ENCODE measurements at places on chromosomes 4 and X.
A peak's percentile ranks its signal among the peaks of the same experiment; 100 is the strongest.

GRCh38 chrX:120746153-120746552 lies 116.3 kb upstream of the C1GALT1C1 start:
- DNase-seq = no peak

- no peak for DNase-seq
Observed at GRCh38 chr4:107837776-107838618, 13.3 kb downstream of the SGMS2 start.

GRCh38 chrX:16585486-16586376 lies 64.2 kb upstream of the S100G start:
- no peak for DNase-seq

DNA sequence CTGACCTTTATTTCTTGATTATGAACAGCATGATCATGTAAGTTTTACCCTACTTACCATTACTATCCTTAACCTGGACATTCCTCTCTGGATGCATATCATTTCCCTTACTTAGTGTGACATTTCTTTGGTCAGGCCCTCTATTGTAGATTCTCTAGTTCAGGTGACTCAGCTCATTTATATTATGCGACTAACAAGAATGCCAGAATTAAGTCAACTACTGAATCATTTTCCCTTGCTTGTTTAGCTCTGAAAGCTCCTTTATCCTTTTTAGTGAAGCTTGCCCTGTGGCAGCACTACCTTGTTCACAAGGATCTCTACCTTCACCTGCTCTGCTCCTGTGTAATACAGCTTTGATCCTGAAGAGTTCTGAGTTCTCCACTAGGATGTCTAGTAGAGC lies 15.1 kb upstream of the UGT2B17 start:
- no peak for DNase-seq

GRCh38 chr4:140807491-140808252 lies 51.5 kb upstream of the TBC1D9 start:
- no peak for DNase-seq

- DNase-seq = no peak
Observed at GRCh38 chr4:150068300-150068960, 9.8 kb upstream of the DCLK2 start.

- DNase-seq = no peak
Observed at GRCh38 chr4:25722964-25723363, 67.3 kb downstream of the SLC34A2 start.

DNA sequence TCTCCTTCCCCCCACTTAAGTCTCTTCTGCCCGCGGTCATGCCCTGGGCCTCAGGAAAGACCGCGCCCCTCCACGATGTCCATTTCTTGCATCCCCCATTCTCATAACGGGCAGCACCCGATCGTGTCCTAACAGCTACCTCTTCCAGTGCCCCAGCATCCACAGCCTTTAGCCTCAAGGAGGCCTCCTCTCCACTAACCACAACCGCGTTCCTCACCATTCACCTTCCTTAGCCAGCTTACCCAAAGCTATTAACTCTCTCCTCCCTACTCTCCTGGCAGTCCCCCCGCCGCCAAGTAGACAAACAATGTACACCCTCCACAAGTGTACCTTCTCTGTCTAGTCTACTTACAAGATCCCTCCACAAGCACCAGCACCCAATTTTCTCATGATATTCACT lies 58.6 kb upstream of the PAGE5 start:
- DNase-seq = peak; percentile 1

- DNase-seq = no peak
Observed at GRCh38 chrX:37320541-37321203, 28.5 kb upstream of the PRRG1 start.

DNA sequence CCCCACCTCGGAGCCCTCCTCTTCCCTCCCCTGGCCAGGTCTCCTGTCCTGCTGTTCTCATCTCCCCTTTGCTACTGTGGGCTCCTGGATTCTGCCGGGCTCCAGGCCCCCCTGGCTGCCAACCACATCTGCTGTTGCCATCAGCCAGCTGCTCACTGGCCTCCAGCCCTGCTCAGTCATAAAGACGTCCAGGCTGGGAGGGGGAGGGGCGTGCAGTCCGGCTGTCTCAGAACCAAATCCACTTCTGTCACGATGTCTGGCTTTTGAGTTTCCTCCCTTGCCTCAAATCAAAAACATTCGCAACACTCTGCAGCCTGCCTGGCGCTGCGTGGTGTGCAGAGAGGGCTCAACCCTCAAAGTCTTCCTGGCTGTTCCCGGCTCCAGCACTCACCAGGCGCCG lies 7.1 kb downstream of the RASL11B start:
- DNase-seq = no peak

DNA sequence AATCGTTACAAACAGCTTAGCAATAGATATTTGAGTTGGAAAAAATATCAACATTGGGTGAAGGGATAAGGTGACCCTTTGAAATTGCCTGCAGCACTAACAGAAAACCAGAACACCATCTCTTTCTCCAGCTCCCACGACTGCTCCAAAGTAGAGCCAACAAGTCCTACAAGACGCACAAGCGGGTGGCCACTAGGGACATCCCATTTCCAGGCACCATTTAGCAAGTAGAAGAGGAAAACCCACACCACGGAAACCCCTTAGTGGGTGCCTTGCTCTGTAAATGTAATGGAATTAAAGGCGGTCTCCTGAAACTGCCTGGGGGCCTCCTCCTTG lies 1.9 kb downstream of the ARHGAP6 start:
- no peak for DNase-seq

GRCh38 chr4:172806841-172807240 lies 361.8 kb upstream of the GALNT7 start:
- no peak for DNase-seq

DNA sequence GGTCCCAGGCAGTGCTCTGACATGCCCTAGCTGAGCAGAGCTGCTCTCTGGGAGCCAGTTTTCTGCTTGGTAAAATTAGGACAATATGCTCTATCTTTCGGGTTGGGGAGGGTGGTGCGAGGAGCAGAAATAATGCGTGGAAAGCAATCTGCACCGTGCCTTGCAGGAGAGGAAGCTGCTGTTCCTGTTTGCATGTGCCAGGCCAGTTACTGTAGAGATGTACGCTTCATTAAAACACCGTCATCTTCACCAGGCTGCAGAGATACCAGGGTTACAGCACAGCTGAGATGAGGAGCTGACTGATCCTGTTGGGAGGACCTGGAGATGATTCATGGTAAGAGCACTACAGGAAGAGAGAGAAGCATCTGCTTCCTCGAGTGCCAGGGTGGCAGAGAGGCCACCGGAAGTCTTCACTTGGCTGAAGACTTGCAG lies 29.5 kb upstream of the IRF2 start:
- DNase-seq = peak; percentile 21
